ENCODE measurements at places on chromosomes 7 and 10.

- DNase-seq: no peak
These were observed 31.6 kb downstream of the ZNF117 start for GRCh38 chr7:64959072-64959747.

DNA sequence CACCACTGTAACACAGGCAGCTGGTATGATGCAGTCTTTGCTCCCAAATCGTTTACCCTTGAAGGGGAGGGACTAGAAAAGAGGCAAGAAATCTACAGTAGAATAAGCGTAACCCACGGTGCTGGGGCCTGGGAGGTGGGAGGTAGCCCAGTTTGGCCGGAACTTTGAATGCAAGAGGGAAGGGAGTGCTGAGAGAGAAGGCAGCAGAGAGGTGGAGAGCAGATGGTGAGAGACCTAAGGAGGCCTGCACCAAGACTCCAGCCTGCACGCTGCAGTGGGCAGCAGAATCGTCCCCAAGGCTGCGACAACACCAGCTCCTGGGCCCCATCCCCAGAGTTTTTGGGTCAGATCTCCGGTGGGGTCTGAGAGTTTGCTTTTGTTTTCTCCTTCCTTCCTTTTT lies 547.5 kb downstream of the GALNT17 start:
- DNase-seq: no peak

DNA sequence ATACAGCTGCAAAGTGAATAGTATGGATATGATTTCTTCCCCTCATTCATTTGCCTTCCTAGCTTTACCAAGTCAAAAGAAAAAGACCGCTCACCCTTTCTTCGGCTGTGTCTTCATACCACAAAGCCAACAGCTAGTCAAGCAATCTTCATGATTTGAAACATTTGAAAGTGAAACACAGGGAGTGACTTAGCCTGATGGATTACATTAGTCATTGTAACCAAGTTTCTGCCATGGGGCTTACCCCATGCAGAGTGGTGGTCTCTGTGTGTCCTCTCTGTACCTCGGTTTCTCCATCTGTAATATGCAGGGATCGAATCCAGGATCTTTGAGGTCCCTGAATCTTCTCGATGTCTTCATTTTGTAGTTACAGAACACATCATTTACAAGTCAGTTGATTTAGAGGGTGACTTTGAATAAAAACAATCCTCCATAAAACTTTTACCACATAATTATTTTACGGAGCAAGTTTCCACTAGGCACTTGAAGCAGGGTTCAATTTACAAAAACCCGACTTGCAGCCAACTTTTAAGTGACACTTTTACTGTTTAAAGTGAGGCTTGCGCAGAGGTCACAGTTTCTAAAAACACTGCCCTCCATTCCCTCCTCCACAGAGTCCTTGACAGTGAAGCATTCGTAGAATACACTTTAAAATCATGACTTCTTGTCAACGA lies 2.2 kb upstream of the LGI1 start:
- no peak for DNase-seq

- DNase-seq: no peak
These were observed 202.8 kb upstream of the DKK1 start for GRCh38 chr10:52111101-52111891.

GRCh38 chr10:9451211-9451773 lies 1396.8 kb downstream of the GATA3 start:
- DNase-seq: no peak

DNA sequence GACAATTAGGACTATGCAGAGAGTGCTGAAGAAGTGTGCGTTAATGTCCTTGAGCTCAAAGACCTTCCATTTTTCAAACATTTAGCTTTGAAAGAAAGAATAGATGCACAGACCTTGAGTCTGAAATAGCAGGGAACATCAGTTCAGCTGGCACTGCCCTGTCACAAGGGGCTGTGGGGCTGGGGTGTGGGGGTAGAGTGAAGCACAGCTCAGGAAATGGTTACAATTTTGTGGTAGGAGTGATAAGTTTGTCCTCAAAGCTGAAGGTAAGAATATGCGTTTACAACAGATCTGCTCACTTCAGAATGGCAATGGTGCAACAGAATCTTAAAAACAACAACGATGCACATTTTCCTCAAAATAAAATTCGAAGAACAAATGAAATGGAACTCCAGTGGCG lies 33.6 kb downstream of the SMKR1 start:
- no peak for DNase-seq

- no peak for DNase-seq
These were observed 19.2 kb downstream of the ARMC10 start for GRCh38 chr7:103094102-103094501.

DNA sequence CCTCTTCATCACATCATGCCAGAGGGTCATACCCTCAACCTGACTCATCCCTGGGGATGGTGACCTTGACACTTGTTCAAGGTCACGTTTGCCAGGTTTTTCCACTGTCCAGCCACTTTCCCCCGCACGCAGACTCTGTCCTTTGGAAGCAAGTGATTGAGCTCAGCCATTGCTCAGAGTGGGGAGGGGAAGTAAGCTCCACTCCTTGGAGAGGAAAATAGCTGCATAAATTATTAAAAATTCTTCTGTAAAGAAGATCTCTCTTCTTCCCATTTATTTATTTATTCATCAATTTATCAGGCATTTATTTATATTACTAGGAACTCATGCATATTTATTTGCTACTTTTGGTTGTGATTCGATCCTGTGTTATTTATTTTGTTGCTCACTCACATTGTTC lies 88.0 kb downstream of the GLRX3 start:
- no peak for DNase-seq

- no peak for DNase-seq
These were observed 63.8 kb downstream of the ICA1 start for GRCh38 chr7:8197994-8198698.

GRCh38 chr7:81094952-81095351 lies 176.1 kb upstream of the SEMA3C start:
- DNase-seq: no peak

DNA sequence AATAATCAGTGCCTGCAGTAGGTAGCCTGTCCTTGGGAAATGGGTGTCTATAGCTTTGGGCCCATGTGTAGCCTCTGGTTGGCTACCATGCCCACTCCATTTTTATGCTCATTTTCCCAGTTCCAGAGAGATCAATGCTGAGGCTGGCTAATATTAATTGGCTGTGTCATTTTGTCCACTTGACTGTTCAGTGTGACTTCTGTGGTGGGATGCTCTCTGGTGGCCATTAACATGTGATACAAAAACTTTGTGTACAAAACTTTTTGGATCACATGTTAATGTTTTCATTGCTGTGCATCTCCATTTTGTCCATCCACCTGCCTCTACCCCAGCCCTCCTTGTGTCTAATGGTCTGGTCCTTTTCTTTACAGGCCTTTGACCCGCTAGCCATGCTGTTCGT lies 22.7 kb downstream of the VIM start:
- no peak for DNase-seq

DNA sequence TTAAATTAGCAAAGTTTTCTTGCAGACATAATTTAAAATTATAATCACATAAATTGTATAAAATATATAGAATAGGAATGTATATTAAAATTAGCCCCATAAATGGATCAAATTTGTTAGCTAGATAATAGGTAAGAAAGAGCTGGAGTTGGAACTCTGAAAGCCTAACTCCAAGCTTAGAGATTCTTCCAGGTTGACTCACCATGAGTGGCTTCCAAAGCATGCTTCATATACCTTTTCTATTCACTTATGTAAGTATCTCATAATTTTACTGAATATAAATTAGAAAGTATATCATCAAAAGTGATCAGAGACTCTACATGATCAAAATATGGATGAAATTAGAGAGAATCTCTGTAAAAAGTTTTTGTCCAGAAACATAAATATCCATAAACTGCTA lies 320.7 kb upstream of the MAGI2 start:
- no peak for DNase-seq

- no peak for DNase-seq
These were observed 107.0 kb downstream of the FAM53B start for GRCh38 chr10:124637091-124637700.

GRCh38 chr10:133383551-133383950 lies 4.5 kb downstream of the PAOX start:
- no peak for DNase-seq

GRCh38 chr10:29119374-29119773 lies 169.5 kb upstream of the LYZL1 start:
- DNase-seq: no peak

DNA sequence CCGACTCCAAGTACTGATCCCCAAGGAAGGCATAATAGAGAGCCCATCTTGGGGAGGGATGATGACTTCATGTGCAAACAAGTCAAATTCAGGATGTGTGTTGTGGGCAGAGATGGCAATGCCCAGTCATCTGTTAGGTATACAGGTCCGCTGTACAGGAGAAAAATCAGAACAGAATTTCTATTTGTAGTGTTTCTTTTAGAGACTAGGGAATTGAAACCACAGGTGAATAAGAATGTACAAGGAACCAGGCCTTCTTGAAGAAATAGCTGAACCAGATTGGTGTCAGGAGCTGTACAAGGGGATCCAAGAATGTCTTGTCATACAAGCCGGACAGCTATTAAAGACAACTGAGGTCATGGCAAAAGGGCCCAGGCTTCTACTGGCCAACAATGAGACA lies 147.9 kb downstream of the PFKFB3 start:
- DNase-seq: no peak

DNA sequence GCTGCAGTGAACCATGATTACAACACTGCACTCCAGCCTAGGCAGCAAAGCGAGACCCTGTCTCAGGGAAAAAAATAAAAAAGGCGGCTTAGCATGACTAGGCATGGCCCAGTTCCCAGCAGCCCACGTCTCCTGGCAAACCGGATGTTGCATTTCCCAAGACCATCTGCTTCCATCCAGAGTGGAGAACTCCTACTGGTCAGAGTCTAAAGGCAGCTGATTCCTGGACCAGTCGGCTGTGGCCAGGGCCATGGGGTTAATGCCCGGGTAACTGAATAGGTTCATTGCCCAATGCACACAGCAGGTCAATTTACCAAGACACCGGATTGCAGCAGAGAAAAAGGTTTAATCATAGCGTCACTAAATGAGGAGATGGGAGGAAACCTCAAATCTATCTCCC lies 133.1 kb downstream of the MYL10 start:
- no peak for DNase-seq

All from T follicular helper cell (primary cell).